Activated CD8-positive, alpha-beta memory T cell treated with anti-CD3 and anti-CD28 coated beads for 48 hours (primary cell): ENCODE measurements at places on chromosomes 16 and 17.

DNA sequence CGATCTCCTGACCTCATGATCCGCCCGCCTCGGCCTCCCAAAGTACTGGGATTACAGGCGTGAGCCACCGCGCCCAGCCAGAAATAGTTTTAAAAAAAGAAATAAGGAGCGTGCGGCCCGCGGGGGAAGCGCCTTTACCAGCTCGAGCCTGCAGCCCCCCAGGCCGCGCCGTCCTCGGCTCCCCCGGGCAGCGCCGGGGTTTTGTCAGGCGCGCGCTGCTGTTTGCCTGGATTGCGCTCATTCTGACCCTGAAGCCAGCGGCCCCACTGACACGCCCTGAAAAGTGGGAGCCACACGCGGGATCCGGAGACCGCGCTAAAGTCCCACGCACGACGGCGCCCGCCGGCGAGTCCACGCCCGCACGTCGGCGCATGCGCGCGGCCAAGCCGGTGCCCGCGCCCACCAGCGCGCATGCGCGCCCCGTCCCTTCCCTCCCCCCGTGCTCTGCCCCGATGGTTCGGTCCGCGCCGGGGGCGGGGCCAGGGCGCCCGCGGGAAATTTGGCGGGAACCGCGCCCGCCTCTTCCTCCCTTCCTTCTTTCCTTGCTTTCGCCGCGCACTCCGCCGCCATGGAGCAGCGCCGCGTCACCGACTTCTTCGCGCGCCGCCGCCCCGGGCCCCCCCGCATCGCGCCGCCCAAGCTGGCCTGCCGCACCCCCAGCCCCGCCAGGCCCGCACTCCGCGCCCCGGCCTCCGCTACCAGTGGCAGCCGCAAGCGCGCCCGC is at the start of gene CDT1:
TSS of gene CDT1 (plus strand) at position 526 of the 724 bp plus-strand sequence. CDS start at position 569, 43 bp downstream.
- no peak for DNase-seq

GRCh38 chr17:80876950-80877728 is 114.5 kb upstream of the CHMP6 start:
- peak; percentile 64 for DNase-seq

- no peak for DNase-seq
Measured at GRCh38 chr16:54620197-54620596, 310.5 kb upstream of the IRX5 start.

GRCh38 chr16:66741169-66741900 is 10.1 kb downstream of the DYNC1LI2 start:
- no peak for DNase-seq

DNA sequence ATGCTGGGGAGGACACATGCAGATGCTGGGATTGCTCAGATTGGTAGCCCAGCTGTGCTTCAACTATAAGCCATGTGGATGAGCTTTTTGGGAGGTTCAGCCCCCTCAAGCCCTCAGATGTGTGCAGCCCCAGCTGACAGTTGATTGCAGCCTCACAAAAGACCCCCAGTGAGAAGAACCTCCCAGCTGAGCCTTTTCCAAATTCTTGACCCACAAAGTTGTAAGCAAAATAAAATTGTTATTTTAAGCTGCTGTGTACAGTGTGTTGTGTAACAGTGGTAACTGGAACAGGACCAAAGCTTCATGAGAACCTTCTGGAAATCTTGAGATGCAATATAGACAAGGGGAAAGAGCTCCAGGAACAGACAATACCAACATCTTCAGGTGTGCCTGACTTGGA is 156.8 kb upstream of the IRX3 start:
- no peak for DNase-seq

DNA sequence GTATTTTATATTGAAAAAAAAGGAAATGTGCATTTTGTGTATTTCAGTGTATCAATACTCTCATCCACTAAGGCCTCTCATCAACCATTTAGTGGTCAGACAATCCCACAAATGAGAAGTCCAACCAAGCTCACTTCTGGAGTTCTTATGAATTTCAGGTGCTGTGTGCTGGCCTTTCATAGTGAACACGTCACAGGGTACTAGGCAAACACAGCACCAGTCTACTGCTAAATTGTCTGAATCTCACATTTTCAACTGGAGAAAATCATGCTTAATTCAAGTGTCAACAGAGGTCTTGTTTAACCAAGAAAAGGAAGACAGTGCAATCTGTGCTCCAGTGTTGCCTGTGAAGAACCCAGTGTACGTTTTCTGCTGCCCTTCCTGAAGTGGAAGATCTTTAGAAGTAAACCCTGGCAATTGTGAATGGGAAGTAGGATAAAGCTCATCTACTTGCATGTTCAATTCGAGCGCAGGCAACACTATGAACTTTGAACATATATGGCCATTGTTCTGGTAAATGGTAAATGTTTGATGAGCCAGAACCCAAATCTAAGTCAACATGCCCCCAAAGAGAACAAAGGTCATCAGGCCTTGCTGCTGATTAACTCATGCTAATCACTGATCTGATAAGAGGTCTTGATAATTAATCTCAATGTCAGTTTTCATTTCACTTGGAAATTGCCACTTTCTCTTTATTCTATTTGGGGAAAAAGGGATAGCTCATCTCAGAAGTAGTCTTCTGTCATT is 439.2 kb upstream of the SOX9 start:
- no peak for DNase-seq

DNA sequence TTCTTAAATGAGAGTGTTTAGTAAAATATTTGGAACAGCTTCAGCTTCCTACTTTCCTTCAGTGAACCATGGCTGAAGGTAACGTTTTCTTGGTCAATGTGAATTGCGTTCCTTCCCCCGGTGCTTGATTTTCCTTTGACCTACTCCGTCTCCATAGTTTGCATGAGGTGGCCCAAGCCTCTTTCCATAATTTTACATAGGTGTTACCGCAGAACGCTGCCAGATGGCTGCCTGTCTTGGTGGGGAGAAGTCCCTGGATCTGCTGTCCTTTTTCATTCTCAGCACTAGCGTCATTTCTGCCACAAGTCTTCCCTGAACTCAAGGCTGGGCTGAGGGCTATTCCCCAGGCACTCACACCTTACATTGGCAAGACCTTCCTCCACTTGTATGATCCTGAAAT is 178.4 kb downstream of the PRKCA start:
- DNase-seq = no peak

DNA sequence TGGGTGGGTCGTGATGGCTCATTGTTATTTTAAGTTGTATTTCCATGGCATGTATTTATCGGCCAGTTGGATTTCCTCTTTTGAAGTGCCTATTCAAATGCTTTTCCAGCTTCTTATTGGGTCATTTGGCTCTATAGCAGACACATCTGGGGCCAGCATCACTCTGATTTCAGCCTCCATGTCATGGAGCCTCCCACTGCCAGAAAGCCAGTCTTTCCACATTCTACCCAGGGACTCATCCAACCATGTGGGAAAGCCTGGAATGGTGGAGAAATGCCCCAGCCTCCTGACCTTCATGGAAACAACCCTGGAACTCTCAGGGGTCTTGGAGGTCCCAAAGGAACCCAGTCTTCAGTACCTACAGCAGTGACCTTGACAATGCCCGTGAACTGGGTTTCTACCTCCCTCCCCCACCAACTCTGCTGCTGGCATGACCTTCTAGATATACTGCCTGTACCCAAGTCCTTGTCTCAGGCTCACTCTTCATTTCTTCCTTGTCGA is 33.8 kb upstream of the ADGRG1 start:
- DNase-seq = no peak

DNA sequence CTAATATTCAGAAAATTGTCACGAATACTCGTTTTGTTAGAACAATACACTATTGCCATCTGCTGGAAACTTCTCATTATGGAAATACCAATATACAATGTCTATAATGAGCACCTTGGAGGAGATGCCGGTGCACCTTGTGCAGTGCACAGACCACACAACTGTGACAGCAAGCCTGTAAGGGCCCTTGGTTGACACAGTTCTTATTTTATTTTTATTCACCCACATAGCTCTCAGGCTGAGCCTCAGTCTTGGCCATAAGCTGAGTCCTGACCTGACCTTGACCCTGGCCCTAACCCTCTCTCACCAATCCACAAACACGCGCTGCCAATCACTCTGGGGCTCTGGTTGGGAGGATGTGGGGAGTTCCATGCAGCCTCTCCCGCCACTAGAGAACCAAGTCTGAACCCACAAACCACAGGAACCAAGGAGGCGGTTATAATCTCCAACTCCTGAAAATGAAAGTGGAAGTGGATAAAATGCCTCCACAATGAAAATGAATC is 7.6 kb downstream of the AIPL1 start:
- DNase-seq = peak; percentile 27

GRCh38 chr16:27311897-27312303 is 1.9 kb upstream of the IL4R start:
- no peak for DNase-seq

- DNase-seq = no peak
Measured at GRCh38 chr16:86391486-86391885, 118.8 kb upstream of the FOXF1 start.

DNA sequence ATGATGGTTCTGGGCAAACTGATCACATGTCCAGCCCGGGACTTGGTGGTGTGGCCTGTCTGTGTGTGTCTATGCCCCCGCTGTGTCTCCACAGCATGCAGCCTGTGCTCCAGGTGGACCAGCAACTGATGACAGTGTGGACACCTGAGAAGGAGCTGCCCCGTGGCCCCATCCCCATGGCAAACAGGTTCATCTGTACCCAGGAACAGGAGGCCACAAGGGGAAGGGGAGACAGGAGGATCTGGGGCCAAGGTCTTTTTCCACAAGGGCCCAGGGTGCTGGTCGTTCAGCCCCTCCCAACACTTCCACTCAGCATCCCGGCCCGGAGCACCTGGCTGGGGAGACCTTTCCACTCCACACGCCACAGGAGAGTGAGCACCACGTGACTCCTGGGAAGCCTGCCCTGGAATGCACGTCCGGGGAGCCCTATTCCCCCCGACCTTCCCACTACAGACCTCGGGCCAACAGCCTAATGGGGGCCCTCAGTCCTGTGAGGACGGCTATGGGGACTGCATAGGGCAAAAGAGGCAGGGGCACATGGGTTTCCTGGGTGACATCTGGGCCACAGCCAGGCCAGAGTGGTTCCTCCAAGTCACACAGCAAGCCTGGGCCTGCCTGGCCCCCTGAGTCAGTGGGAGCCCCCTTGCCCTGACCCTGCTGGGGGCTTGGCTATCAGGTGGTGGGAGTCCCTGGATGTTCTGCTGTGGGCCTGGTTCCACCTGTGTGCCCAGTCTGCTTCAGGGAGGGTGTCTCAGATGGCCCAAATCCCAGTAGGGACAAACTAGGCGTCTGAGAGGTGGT is 20.8 kb upstream of the NXPH3 start:
- DNase-seq = no peak
